ENCODE measurements at places on chromosomes 2 and 18.
A peak's percentile ranks its signal among the peaks of the same experiment; 100 is the strongest.

DNA sequence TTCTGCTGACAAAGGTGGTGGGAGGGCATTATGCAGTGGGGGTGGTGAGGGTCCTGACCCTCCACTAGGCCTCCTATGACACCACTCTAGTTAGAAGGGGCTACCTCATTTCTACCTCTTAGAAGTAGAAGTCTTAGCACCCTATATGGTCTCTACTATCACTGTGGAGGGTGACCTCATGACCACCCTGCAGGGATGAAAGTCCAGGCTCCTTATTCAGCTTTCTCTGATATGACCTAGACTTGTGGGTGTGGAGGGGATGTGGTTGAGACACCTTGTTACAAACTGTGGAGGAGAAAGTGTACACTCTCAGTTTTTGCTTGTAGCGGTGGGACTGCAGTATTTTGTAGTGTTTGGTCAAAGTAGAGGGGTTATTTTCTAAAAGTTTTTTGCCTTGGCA is 18.6 kb downstream of the TMEM182 start:
- no peak for DNase-seq

- no peak for DNase-seq
Measured at GRCh38 chr2:128605931-128606330, 287.3 kb upstream of the HS6ST1 start.

DNA sequence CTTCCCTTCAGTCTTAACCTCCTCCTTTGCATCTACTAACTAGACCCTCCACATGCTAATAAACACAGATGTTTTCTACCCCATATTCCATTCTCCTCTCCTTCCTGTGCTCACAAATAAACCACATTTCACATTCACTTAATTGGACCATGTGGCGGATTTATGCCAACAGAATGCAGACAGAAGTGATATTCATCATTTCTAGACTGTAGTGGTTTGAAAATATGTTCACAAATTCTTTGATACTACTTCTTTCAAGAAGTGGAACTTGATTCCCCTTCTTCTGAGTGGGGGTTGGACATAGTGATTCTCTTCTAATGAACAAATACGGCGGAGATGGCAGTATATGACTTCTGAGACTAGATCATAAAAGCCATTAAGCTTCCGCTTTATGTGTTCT is 73.5 kb upstream of the SPTBN1 start:
- peak; percentile 86 for DNase-seq

DNA sequence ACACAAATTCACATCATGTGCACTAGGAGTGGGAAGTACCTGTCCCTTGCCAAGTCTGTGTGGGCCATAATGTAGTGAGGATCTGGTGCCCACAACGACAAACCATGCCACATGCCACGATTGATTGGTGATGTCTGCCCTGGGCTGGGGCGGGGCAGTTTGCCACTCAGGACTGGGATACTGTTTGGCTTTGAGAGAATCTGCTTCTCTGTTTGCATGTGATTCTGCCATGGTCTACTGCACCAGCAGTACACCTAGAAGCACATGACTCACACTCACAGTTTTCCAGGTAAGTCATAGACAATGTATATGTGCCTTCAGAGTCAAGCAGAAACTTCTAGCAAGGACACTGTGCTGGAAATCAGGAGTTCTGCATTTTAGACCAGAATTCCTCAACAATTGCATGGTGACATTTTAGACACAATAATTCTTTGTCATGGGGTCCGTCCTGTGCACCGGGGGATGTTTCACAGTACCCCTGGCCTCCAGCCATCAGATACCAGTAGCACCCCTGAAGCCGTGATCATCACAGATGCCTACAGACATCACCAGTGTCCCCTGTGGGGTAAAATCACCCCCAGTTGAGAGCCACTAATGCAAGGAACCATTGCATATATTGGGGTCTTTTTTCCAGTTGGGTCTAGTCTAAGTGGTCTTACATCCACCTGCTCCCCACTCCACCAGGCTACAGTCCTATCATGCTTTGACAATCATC is 278.3 kb downstream of the EIPR1 start:
- DNase-seq, result no peak

GRCh38 chr2:224930124-224930523 is 112.1 kb downstream of the DOCK10 start:
- no peak for DNase-seq
